Bladder microvascular endothelial cell (primary cell): ENCODE measurements at places on chromosomes 4 and X. TPM values are rescaled to one million over a fixed set of nuclear protein-coding genes. Genes with fewer than 3 reads are reported as not detected.

The BCORL1 gene
- 2.4 and 5.7 TPM in 2 replicates for total RNA-seq

The FHL1 gene
- 39.0 and 112 TPM in 2 replicates for total RNA-seq

The GSX2 gene
- total RNA-seq, result not detected in 2 replicates

The CTAG2 gene
- not detected in 2 replicates for total RNA-seq

The FAM193A gene
- 7.3 and 18.8 TPM in 2 replicates for total RNA-seq

The CT45A1 gene
- not detected in 2 replicates for total RNA-seq

The BEX1 gene
- 0.32 TPM in 1 of 2 replicates, not detected in the other for total RNA-seq

The RTL9 gene
- not detected in 2 replicates for total RNA-seq

The HOPX gene
- total RNA-seq, result 0.13 and 1.1 TPM in 2 replicates

The SORCS2 gene
- not detected in 2 replicates for total RNA-seq

The REELD1 gene
- total RNA-seq, result not detected in 2 replicates

The OTC gene
- 0.69 TPM in 1 of 2 replicates, not detected in the other for total RNA-seq

The GPR50 gene
- total RNA-seq, result not detected in 2 replicates

The CD99L2 gene
- 21.0 and 35.8 TPM in 2 replicates for total RNA-seq

The CPXCR1 gene
- total RNA-seq, result not detected in 2 replicates

The CCKAR gene
- not detected in 2 replicates for total RNA-seq

The TRAM1L1 gene
- 0.16 and 1.4 TPM in 2 replicates for total RNA-seq

The SEC31A gene
- 129 and 299 TPM in 2 replicates for total RNA-seq

The ITM2A gene
- total RNA-seq, result 115 and 191 TPM in 2 replicates

The SPIN2A gene
- under 0.01 and 0.44 TPM in 2 replicates for total RNA-seq

The FAM156B gene
- total RNA-seq, result 5.8 and 6.2 TPM in 2 replicates

The PAK3 gene
- total RNA-seq, result 0.49 and 3.9 TPM in 2 replicates

The SSX2 gene
- not detected in 2 replicates for total RNA-seq

The GC gene
- total RNA-seq, result not detected in 2 replicates

The PAGE3 gene
- not detected in 2 replicates for total RNA-seq

The KCNE5 gene
- total RNA-seq, result under 0.01 and 0.06 TPM in 2 replicates

The SSX1 gene
- total RNA-seq, result not detected in 2 replicates

The CLGN gene
- total RNA-seq, result 0.38 and 0.81 TPM in 2 replicates

The ARMCX4 gene
- total RNA-seq, result 2.6 and 9.9 TPM in 2 replicates

The CACNA1F gene
- total RNA-seq, result under 0.01 and 0.31 TPM in 2 replicates

The SGMS2 gene
- 22.2 and 80.5 TPM in 2 replicates for total RNA-seq

The PRKG2 gene
- total RNA-seq, result not detected in 2 replicates

The TCP11X2 gene
- not detected in 2 replicates for total RNA-seq

The GUF1 gene
- 4.5 and 13.7 TPM in 2 replicates for total RNA-seq

The TRIM61 gene
- total RNA-seq, result not detected in 2 replicates

The TCEAL9 gene
- 61.4 and 90.8 TPM in 2 replicates for total RNA-seq

The ZBED1 gene
- total RNA-seq, result 39.7 and 53.6 TPM in 2 replicates

The HSFX3 gene
- not detected in 2 replicates for total RNA-seq

The CEP135 gene
- total RNA-seq, result 6.8 and 14.2 TPM in 2 replicates

The ARHGAP36 gene
- not detected in 2 replicates for total RNA-seq

The SOD3 gene
- total RNA-seq, result 0.31 and 0.32 TPM in 2 replicates

The PRKX gene
- total RNA-seq, result 13.6 and 34.9 TPM in 2 replicates

The PABPC5 gene
- total RNA-seq, result 0.49 and 0.94 TPM in 2 replicates

The INPP4B gene
- total RNA-seq, result 2.1 and 16.8 TPM in 2 replicates
